ENCODE measurements at places on chromosomes 1 and 21.

DNA sequence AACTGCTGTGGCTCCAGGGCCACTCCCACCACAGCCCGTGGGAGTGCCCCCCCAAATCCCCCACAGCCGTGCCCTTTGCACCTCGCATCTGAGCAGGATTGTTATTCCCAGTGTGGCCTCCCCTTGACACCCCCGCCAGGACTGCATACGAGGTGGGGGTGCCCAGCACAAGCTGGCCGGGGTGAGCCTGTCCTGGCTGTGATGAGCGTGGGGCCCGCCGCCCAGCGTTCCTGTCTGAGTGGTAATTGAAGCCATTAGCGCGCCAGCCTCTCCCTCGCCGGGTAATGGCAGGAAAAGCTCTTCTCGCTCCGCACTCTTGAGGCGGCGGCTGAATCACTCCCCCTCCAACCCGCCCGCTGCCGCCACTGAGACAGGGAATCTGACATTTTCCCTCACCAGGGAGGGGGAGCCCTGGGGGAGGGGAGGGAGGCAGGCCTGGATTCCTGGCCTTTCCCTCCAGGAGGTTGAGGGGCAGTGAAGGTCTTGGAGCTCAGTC, 27.7 kb downstream of the PTPRF start:
- DNase-seq, result peak; percentile 36

DNA sequence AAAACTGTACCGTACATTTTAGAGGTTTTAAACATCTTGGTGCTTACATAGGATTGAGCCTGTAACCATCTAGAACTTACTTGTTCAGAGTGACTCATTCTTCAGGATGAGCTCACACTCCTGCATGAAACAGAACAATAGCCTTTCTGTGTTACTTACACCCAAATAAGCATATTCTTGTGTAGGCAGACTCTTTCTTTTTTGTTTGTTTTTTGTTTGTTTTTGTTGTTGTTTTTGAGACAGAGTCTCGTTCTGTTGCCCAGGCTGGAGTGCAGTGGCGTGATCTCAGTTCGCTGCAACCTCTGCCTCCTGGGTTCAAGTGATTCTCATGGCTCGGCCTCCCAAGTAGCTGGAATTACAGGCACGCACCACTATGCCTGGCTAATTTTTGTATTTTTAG, 3.8 kb upstream of the CA6 start:
- peak; percentile 79 for DNase-seq

DNA sequence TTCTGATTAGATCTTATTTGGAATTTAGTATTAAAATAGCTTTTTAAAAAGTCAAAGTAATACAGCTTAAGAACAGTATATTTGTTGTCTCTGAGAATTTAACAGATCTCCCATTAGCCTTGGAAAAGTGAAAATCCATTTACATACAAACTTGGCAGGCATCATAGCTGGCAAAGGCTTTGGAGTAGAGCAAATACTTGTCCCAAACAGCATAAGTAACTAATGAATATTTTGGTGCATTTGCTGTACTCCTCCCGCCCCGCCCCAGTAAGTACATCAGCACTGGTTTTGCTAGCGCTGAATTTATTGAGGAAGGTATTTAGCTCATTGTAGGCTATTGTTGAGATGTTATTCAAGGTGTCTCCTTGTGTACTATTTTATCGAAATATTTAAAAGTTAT, 417.7 kb upstream of the KAZN start:
- no peak for DNase-seq

- peak; percentile 56 for DNase-seq
These were observed 3.2 kb upstream of the SAMD13 start for GRCh38 chr1:84298328-84298683.

DNA sequence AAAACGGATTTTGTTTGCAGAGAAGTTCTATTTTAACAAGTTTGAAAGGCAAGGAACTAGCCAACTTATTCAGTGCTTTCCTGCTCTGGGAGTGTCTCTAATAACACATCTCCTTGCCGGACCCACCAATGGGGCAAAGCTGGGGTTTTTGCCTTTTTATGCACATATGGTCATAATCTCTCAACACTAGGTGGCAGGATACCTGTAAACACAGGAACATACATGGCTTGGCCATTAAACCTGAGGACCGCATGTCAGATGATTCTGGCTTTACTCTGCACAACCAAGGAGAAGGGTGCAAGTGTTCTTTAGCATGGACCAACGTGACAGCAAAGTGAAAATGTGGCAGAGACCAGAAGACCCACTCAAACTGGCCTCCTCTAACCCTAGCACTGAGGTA, 4.9 kb downstream of the TMEM9 start:
- DNase-seq, result peak; percentile 57

GRCh38 chr1:8903908-8904650, 25.6 kb upstream of the ENO1 start:
- peak; percentile 96 for DNase-seq

- no peak for DNase-seq
These were observed 9.4 kb upstream of the PIAS3 start for GRCh38 chr1:145868232-145868631.

DNA sequence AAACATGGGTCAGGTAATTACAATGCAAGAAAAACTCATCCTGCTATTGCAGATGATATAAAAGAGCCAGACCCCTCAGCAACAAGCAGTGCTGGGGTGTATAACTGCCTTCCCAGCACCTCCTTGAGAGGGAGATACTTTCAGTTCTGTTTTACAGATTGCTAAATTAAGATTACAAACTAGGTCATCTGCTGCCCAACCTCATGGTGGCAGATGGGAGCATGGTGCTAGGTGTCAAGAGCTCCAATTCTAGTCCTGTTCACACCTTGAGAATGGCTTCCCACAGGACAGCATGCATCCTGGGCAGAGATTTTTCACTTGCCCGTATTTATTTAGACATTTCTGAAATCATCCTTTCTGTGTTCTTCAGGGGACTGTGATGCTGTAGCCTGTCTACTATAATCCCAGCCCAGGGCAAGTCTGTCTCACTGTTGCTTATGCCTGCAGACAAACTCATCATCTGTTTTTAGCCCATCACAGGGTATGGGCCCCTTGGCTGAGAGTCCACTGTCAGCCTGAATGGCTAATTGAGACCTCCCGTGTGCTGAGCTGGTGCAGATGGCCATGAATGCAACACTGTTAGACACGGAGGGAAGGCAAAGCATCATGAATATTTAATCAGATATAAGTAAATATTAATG, 40.2 kb upstream of the PBX1 start:
- DNase-seq, result no peak

DNA sequence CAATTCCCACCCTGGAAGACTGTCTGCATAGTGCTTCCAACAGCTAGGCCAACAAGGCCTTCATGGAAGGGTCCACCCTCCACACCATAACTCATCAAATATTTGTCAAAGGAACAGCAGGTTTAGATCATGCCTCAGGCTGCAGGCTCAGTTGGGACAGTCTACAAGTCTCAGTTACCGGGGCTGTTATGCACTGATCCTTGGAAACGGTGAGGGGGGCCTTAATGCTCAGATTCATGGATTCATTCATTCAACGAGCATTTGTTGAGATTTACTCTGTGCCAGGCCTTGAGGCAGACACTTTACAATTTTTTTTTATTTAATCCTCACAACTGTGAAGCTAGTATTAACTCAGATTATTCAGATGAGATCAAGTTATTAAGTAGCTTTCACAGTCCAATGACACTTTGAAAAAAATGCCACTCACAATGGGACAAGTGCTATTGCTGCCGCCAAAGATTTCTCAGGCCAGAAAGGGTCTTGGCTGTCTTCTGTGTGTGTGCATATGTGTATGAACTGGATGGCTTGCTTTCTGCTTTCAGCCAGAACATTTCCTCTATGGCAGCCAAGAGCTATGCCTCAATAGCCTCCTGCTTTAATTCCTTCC, 8.9 kb upstream of the C1orf216 start:
- no peak for DNase-seq

DNA sequence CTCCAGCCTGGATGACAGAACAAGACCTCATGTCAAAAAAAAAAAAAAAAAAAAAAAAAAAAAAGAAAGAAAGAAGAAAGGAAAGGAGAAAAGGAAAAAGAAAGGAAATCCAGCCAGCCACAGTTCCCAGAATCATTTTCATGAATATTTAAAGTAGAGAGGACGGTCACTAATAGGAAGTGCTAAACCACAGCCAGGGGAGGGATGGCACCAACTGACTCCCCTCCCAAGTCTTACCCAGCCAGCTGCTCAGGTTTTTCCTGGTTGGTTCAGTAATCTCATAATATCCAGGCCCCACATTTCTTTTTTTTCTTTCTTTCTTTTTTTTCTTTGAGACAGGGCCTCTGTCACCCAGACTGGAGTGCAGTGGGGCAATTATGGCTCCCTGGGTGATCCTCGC, 63.9 kb upstream of the AK4 start:
- DNase-seq, result peak; percentile 13

DNA sequence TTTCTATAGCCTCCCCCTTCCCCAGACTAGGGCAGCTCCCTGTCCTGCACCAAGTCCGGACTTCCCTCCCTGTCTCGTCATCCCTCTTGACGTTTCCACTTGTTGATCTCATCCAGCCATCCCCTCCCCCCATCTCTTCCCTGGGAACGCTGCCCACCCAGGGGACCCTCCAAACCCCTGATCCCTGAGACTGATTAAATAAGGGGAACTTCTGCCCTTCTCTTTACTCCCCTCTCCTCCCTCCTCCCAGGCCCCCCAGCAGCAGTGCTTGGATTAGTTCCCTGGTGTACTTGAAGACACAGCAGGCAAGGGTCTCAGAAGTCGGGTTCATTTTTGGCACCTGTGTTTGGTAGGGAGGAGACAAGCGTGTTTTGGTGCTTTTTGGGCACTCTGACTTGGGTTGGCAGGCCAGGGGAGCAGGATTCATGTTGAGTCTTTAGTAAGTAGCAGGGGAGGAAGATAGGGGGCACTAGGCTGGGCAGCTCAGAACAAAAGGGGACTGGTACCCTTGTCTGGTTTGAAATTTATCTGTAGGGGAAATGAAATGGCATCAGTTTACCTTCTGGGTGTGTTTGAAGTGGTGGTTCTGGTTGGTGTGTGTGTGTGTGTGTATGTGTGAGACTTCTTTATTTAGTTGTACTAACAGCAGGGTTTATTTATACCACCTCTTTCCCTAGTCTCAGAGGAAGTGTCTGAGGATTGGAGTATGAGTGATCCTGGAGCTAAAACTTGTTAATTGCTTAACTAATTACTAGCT, 11.1 kb downstream of the VANGL2 start:
- DNase-seq, result no peak

DNA sequence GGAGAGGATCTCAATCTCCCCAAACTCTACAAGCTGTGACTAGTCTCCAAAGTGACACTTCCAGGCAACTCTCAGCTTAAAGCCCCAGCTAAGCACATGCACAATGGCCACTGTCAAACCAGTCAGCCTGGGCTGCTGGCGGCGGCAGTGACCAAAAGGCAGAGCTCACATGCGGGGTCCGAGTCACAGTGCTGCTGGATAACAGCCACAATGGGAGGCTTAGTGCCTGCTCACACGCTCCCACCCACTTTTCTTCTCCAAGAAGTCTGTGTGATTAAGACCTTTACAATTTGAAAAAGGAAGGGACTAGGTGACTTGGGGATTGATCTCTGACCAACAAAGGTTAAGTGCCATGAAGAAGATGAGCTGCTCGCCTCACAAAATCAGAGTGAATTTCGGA, 16.8 kb downstream of the RIPK4 start:
- peak; percentile 68 for DNase-seq

Data from kidney tubule cell (primary cell).